Lung microvascular endothelial cell (primary cell): ENCODE measurements at places on chromosomes 4 and X.

- no peak for DNase-seq
Measured at GRCh38 chr4:8837181-8837841, 34.3 kb downstream of the HMX1 start.

DNA sequence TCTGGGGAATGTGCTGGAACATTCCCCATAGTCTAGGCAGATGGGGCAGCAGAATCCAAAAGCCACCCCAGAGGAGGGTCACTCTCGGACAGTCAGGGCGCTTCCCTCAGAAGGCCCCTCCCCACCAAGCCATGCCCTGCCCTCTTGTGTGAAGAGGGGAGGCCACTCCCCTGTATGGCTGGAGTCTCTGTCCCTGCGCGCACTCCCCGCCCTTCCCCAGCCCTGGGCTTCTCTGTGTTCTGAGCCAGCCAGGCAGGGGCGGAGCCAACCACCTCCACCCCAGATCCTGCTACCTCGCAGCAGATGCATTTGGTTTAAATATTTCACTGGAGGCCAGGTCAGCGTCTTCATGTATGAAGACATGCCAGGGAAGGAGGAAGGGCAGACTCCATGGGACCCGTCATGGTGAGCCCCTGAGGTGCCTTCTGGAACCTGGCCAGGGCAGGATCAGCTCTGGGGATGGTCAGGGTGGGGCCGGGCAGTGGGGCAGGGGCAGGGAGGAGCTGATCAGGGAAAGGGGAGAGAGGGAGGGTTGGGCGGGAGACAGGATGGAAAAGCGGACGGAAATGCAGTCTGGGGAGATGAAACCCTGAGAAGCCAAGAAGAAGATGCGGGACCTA, 107.3 kb downstream of the ADRA2C start:
- no peak for DNase-seq

- DNase-seq, result peak; percentile 74
Measured at GRCh38 chr4:108651014-108651791, 804 bp downstream of the OSTC start.

DNA sequence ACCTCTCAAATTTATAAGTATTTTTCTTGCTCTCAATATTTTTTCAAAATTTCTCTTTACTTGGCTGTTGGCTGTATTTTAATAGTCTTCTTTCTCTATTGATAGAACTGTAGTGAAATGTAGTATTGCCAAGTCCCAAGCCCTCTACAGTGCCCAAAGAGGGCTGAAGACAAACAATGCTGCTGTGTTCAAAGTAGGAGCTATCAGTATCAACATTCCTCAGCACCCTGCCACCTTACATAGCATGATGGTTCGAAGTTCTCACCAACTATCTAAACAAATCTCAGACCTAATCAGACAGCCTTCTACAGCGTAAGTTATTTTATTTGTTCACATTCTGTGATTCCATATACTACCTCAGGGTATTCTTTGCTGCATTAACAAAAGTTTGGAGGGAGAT, 99.1 kb upstream of the ADAD1 start:
- no peak for DNase-seq

DNA sequence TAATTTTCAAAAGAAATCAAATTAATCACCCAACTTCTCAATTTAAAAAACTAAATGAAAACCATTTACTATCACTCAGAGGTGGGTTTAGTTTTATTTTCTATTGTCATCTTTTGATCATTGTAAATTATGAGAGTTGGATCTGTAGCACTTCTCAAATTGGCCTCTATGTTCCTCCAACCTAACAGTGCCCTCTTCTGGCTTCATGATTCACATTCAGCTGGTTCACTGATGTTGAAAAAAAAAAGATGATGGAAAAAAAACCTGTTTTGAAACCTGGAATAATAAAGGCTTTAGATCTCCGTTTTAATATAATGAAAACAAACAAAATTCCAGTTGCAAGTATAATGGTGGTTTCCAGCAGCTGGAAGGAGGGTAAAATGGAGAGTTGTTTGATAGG, 2.4 kb upstream of the NBDY start:
- DNase-seq, result peak; percentile 63

- DNase-seq, result no peak
Measured at GRCh38 chr4:151865744-151866591, 105.2 kb upstream of the GATB start.

GRCh38 chrX:44675362-44676024, 132.8 kb upstream of the FUNDC1 start:
- peak; percentile 47 for DNase-seq

DNA sequence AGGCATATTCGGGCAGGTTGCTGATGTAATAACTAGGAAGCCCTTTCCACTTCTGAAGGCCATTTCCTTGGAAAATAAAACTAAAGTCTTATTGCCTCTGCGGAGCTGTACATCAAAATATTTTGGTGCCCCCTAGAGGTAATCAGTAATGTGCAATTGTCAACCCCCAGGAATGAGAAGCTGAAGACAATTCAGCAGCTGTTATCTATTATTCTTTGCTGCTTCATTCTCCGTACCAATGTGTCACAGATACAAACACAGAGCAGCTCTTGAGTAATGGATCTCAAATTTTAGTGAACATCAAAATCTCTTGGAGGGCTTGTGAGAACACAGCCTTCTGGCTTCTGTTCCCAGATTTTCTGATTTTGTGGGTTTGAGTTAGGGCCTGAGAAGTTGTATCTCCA, 3.5 kb upstream of the SLIT2 start:
- peak; percentile 75 for DNase-seq

- no peak for DNase-seq
Measured at GRCh38 chrX:101416691-101417090, 8.7 kb downstream of the HNRNPH2 start.
